ENCODE measurements at places on chromosomes 11 and 22. TPM values are rescaled to one million over a fixed set of nuclear protein-coding genes. Genes with fewer than 3 reads are reported as not detected.

TMPRSS13 gene
- not detected for total RNA-seq

RPS6KB2 gene
- total RNA-seq = 25.1 TPM

ABCG4 gene
- not detected for total RNA-seq

CRACR2B gene
- 2.7 TPM for total RNA-seq

DNA sequence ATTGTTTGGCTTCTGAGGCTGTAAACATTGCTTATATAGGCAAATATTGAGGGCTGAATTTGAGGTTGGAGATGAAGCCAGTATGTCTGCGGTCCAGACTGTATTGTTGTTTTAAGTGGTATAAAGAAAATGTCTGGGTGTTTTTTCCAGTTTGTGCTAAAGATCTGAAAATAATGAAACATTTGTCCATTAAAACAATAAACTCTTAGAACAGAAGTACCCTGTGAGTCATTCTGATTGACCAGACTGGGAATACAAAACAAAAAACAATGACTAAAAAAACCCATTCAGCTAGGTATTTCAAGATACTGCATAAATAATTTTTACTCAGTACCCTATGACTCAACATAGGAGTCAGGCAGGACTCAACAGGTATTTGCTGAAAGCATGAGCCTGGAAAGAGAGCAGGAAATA is 20.4 kb downstream of the ALKBH8 start:
- DNase-seq = no peak

DNA sequence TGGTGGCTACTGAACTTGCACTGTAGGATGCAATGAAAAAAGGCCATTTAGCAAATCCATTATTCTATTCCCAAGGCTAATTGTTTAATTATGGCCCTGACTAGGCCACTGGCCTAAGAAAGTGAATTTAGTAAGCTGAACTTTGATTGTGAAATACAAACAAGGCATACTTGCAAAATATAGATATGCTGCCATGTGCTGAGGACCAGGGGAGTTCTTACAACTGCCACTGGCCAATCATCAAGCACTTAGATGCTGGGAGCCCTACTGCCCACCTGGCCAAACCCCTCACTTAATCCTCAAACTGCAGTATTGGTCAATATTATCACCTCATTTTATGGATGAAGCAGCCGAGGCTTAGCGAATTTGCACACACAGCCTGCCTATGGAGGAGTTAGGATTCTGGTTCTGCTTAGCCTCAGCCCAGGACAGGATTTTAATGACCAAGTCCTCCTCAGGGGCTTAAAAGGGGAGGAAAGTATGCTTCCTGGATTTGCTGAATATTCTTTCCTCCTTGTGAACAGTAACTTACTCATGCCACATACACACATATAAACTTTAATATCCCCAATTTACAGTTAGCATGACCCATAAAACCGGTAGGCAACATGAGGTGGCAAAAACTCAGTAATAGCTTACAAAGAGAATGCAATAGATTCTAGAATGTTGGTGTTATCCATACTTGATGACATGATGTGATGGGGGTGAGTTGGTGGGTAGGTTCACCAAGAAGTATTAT is 39.3 kb downstream of the CD44 start:
- DNase-seq = no peak

GRCh38 chr11:69874984-69875624 is 55.9 kb upstream of the FGF3 start:
- DNase-seq = no peak

- DNase-seq = no peak
These were observed 1491.1 kb downstream of the TBC1D22A start for GRCh38 chr22:48253573-48253972.

- no peak for DNase-seq
These were observed 6.0 kb downstream of the SYN3 start for GRCh38 chr22:33051960-33052839.

Data from right lobe of liver (tissue), 6 donors.